ENCODE measurements at places on chromosomes 7 and 10.

GRCh38 chr7:111076205-111076604 lies 14.7 kb upstream of the LRRN3 start:
- peaks cover 5% of the 10 kb centered on the region for H3K4me1 ChIP-seq
- H3K36me3 ChIP-seq = no peaks in the 10 kb centered on the region
- no peak overlapping the region for H3K27ac ChIP-seq

GRCh38 chr10:86666538-86666937 lies 1.8 kb upstream of the LDB3 start:
- peaks cover 50% of the 10 kb centered on the region for H3K4me1 ChIP-seq
- DNase-seq = no peak
- peak overlapping the region; percentile 94 for H3K27ac ChIP-seq
- peak overlapping the region; percentile 44 for H3K4me3 ChIP-seq
- H3K27me3 ChIP-seq = no peaks in the 10 kb centered on the region

- no peaks in the 10 kb centered on the region for H3K27me3 ChIP-seq
- H3K4me3 ChIP-seq = no peak overlapping the region
- DNase-seq = no peak
- no peaks in the 10 kb centered on the region for H3K4me1 ChIP-seq
Observed at GRCh38 chr7:122588621-122589020, 110.3 kb downstream of the RNF133 start.

DNA sequence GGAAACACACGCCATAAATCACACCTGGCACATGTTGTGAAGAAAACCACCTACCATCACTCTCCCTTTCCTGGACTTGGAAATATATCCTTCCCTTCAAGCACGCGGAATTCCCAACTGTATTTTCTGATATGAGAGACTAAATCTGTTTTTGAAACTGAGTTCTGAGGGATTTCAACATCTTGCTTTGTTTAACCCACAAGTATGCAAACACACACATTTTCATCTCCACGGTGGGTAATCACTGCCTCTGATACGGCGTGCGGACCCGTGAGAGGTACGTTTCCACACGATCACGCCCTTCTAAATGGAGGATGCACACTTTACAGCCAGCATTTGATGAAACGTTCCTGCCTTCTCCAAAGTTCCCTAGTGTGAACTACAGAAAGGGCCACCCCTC lies 83.4 kb downstream of the ZRANB1 start:
- DNase-seq = no peak
- no peak overlapping the region for H3K4me3 ChIP-seq
- H3K36me3 ChIP-seq = no peaks in the 10 kb centered on the region
- H3K27me3 ChIP-seq = no peaks in the 10 kb centered on the region
- H3K4me1 ChIP-seq = peaks cover 95% of the 10 kb centered on the region

GRCh38 chr10:124298891-124299290 lies 119.8 kb downstream of the OAT start:
- H3K36me3 ChIP-seq = no peaks in the 10 kb centered on the region
- H3K4me3 ChIP-seq = no peak overlapping the region
- DNase-seq = no peak
- H3K27ac ChIP-seq = no peak overlapping the region

- H3K27me3 ChIP-seq = no peaks in the 10 kb centered on the region
- DNase-seq = no peak
- H3K4me1 ChIP-seq = no peaks in the 10 kb centered on the region
Observed at GRCh38 chr7:102220229-102220850, 66.3 kb upstream of the SH2B2 start.

- H3K27ac ChIP-seq = peak overlapping the region; percentile 29
- no peak for DNase-seq
Observed at GRCh38 chr7:112986256-112987031, 100.2 kb downstream of the GPR85 start.

DNA sequence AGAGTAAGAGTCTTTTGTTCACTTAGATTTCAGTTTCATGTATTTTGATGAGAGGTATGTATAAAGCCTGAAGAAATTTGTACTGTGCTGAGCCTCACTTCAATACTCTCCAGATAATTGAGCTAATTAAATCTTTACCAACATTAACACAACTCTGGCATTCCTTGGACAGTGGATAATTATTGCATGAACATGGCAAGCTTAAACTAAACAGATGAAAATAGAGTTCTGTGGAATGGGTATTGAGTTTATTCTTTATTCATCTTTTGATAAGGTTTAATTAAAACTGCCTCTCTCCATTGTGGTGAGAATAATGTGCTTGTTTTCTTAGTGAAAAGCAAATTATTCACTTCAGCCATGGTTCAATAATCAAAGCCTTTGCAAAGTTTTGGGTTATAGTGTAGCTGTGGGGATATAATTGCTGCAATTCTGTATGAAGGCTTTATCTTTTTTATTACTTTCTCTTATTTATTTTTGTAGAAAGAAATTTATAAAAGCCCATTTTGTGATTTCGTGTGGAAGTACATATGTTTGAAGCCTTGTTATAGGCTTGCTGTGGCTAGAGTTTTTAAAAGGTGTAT lies 126.4 kb upstream of the FZD1 start:
- H3K4me3 ChIP-seq = no peak overlapping the region
- H3K27ac ChIP-seq = no peak overlapping the region
- H3K27me3 ChIP-seq = no peaks in the 10 kb centered on the region
- no peak for DNase-seq
- no peaks in the 10 kb centered on the region for H3K36me3 ChIP-seq
- H3K4me1 ChIP-seq = no peaks in the 10 kb centered on the region

DNA sequence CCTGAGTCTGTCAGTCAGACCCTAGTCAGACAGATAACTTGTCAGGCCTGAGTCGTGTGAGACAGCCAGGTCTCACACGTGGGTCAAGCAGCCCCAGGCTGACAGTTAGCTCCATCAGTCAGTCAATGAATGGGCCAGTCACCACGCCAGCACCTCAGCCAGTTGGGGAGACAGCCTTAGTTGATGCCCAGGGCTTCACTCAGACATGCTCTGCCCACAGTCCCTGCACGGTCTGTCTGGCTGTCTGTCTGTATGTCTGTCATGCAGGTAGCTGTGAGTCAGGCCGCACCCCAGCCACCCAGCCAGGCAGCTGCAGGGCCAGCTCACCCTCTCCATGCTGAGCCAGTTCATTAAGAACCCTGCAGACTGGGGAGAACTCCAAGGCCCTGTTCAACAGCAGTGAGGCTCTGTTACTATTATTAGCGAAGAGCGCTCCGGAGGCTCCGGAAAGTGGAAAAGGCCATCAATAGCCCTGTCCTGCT lies 141.1 kb upstream of the PCBD1 start:
- no peaks in the 10 kb centered on the region for H3K36me3 ChIP-seq
- H3K27ac ChIP-seq = no peak overlapping the region
- DNase-seq = no peak
- no peak overlapping the region for H3K4me3 ChIP-seq
- H3K27me3 ChIP-seq = no peaks in the 10 kb centered on the region

GRCh38 chr10:120557311-120557710 lies 100.3 kb downstream of the PLPP4 start:
- H3K4me1 ChIP-seq = no peaks in the 10 kb centered on the region
- H3K27ac ChIP-seq = no peak overlapping the region
- no peaks in the 10 kb centered on the region for H3K36me3 ChIP-seq
- DNase-seq = no peak

GRCh38 chr7:141251957-141252356 lies 178.1 kb downstream of the TMEM178B start:
- H3K36me3 ChIP-seq = no peaks in the 10 kb centered on the region
- H3K4me1 ChIP-seq = no peaks in the 10 kb centered on the region
- no peak for DNase-seq
- no peak overlapping the region for H3K4me3 ChIP-seq

GRCh38 chr7:29063236-29063635 lies 83.1 kb downstream of the CPVL start:
- H3K27me3 ChIP-seq = no peaks in the 10 kb centered on the region
- H3K27ac ChIP-seq = no peak overlapping the region
- H3K4me3 ChIP-seq = no peak overlapping the region
- no peaks in the 10 kb centered on the region for H3K36me3 ChIP-seq
- DNase-seq = no peak
- H3K4me1 ChIP-seq = no peaks in the 10 kb centered on the region

DNA sequence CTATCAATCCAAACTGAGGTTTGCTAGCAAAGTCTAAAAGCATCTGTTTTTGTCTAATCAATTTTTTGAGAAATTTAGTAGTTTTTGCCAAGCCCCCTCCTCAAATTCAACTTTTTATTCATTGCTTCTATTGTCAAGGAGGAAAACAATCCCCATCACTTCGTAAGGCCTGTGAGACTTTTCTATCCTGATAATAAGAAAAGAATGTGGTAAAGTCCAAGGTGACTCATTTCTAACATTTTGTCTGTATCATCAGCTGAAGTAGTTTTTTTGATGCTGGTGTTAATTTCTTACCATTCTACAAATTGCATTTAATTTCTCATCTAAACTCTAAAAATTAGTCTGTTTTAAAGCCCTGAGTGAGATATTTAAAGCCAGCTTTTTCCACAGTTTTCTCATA lies 11.7 kb downstream of the ANK3 start:
- DNase-seq = no peak
- no peaks in the 10 kb centered on the region for H3K36me3 ChIP-seq
- H3K4me3 ChIP-seq = no peak overlapping the region
- no peaks in the 10 kb centered on the region for H3K27me3 ChIP-seq
- no peaks in the 10 kb centered on the region for H3K4me1 ChIP-seq

- no peak overlapping the region for H3K27ac ChIP-seq
- no peaks in the 10 kb centered on the region for H3K27me3 ChIP-seq
- H3K4me3 ChIP-seq = peak overlapping the region; percentile 94
- no peaks in the 10 kb centered on the region for H3K36me3 ChIP-seq
Observed at GRCh38 chr10:97292862-97293198, 393 bp upstream of the ARHGAP19 start.

GRCh38 chr7:5554287-5554610 lies 130.6 kb upstream of the TNRC18 start:
- no peaks in the 10 kb centered on the region for H3K36me3 ChIP-seq
- H3K27me3 ChIP-seq = no peaks in the 10 kb centered on the region
- H3K4me3 ChIP-seq = peak overlapping the region; percentile 93
- H3K27ac ChIP-seq = peak overlapping the region; percentile 82
- no peak for DNase-seq

DNA sequence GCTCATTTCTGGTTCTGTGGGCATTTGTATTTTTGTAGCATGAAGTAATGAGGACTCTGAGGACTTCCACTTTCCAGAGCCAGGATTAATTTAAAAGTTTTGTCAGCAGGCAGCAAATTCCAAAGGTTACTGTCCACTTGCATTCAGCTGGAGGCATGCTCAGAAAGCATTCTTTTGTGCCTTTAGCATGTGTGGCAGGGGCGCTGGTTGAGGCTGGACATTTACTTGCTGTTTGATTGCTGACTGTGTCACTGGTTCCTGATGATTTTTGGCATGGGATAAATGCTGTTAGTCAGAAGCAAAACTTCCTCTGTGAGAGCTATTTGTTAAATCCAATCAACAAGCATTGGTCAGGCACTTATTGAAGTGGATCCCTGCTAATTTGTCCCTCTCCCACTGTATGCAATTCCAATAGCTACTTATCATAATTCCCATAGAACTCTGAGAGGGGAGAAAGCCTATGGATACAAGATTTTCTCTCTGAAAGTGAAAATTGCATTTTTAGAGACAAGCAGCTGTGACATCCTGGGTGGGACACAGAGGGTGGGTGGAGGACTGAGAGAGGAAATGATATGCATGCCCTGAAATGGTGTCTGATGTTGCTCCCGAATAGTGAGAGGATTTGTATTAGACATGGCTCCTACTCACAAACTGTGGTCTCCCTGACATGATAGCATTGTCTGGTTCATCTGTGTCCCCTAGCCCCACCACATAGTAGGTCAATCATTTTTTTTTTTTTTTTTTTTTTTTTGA lies 161.2 kb upstream of the WDR11 start:
- no peak for DNase-seq
- H3K36me3 ChIP-seq = no peaks in the 10 kb centered on the region
- no peak overlapping the region for H3K4me3 ChIP-seq

DNA sequence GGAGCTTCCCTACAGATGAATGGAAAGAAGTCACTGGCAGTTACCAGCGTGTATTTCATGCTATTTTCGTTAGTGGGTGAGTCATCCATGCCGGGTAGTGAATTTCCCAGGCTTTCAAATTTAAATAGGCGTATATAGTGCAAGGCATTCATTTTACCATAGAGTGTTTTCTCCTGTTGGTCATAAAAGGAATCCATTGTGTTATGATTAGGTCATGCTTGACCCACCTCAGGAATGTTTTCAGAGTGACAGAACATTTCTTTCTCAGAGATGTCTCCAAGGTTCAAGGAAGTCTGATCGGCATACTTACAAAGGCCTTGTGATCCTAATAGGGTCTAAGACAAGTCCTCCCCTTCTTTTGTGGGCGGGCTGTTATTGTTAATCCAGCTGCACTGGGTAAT lies 110.7 kb downstream of the AKR1D1 start:
- H3K27me3 ChIP-seq = no peaks in the 10 kb centered on the region
- H3K36me3 ChIP-seq = no peaks in the 10 kb centered on the region
- H3K4me3 ChIP-seq = no peak overlapping the region
- H3K27ac ChIP-seq = no peak overlapping the region
- H3K4me1 ChIP-seq = no peaks in the 10 kb centered on the region
- no peak for DNase-seq

DNA sequence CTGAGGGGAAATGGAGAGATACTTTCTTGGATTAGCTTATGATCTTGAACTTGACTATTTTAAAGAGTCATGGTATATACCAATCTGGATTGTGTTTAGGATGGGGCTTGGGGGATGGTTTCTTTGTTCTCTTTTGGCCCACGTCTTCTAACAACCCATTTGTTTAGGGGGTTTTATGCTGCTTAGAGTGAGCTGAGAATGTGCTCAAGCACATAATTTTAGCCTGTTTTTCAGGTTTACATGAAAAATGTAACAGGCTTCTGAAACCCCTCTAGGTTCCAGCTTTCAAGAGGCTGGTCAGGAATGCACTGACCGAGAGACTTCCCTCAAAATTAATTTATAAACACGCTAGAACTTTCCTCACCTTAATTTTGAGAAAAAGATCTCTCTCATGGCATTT lies 94.3 kb downstream of the AUTS2 start:
- no peak overlapping the region for H3K27ac ChIP-seq
- H3K36me3 ChIP-seq = no peaks in the 10 kb centered on the region
- no peak overlapping the region for H3K4me3 ChIP-seq
- no peaks in the 10 kb centered on the region for H3K27me3 ChIP-seq
- H3K4me1 ChIP-seq = no peaks in the 10 kb centered on the region
